ENCODE measurements at places on chromosomes 7 and 10.

- no peak for DNase-seq
These were observed 24.3 kb downstream of the TES start for GRCh38 chr7:116234517-116235200.

DNA sequence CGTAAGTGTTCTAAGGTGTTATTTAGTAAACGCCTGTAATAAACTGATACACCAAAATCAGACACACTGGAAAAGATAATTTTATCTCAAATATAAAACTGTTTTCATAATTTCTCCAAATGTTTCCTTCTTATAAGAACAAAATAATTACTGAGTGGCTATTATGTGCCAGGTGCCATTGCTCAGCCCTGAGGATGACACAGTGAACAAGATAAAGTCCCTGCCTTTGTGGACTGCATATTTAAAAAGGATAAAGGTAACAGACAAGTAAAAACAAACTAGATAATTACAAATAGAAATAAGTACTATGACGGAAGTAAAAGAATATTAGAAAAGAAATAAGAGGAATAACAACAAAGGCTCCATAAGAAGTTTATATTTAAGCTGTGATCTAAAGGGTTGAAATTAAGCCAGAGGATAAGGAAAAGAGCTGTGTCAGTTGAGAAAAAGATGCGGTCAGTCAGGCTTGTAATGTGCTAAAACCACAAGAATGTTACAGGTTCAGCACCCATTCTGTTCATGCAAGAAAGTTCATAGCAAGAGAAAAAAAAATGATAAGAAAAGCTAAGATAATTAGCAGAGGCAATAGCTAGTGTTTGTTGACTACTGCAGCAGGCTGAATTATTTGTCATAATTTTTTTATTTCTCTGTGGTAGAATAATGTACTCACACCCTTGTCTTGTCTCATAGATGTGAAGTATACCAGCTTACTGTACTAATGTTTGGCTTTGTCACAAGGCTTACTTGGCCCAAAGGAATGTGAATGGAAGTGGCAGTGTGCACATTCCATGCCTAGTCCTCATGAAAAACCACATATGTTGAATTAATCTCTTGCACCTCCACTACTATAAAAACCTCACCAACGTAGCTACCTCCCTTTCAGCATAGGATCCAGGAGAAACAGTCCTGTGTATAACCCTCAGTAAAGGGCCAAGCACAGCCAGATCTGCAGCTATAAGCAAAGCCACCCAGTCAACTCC is 75.1 kb downstream of the CRPPA start:
- DNase-seq, result no peak

DNA sequence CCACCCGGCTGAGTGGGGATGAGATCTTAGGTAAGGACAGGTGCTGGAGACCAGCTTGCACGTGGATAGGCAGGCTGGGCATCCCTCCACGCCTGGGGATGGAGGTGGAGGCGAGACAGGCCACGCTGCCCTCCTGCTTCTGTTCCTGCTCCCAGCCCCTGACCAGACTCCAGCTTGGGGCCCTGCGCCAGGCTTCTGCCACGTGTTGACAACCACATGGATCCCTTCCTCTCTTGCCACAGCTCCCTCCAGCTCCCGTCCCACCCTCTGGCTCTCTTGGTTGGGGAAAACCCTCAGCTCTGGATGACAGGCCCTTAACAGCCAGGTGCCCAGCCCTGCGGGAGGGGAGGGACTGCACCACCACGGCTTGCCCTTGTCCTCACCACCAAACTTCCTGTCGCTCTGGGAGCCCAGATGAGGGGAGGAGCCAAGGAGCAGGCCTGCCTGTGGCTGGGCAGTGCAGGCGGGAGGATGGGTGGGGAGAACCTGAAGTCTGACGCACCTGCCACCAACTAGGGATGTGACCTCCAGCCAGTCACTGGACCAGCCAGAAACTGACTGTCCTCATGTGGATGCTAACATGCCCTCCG is 36.0 kb downstream of the KCNH2 start:
- peak; percentile 14 for DNase-seq

DNA sequence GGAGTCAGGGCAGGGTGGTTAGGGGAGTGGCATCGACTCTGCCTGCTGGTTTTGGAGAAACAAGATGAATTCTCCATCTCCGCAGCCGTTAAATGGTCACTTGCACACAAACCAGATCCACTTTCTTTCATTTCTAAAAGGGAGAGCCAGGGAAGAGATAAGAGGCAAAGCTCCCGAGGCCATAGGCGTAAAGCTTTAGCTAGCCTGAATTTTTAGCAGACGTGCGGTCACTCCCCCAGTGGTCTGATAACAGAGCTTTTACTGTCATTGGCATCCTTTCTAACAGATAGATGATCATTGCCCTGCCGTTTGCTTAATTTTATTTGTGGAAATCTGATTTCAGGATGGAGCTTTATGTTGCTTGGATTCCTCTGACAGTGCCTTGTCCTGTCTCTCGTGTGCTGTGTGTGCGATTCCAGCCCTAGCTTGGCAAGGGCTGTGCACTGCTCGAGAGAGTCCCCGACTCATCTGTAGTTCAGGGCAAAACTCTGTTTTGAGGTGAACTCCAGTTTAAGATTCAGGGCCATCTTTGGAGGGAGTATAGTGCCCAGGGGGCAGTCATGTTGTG is 62.5 kb downstream of the GATA3 start:
- no peak for DNase-seq

- DNase-seq, result no peak
These were observed 6.9 kb downstream of the KLF6 start for GRCh38 chr10:3777981-3778691.

GRCh38 chr7:89312551-89312950 is 517.0 kb upstream of the TEX47 start:
- no peak for DNase-seq

- no peak for DNase-seq
These were observed 11.7 kb downstream of the STAM start for GRCh38 chr10:17655567-17656146.

DNA sequence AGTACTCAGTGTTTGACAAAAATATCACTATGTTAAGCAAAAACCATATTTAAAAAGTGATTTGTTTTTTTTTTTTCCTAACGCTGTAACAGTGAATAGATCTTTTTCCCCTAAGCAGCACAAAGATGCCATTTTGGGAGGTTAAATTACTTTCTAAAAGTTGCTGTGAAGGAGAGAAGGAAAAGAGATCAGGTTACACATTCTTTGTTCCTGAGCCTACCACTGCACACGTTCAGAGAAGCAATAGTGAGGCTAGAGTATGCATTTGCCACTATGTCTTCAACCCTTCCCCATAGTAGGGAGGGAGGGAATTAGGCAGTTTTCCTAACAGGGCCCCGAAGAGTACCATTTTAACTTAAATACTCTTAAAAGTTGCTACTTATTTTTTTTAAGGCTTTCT is 38.9 kb downstream of the BMPR1A start:
- no peak for DNase-seq

- no peak for DNase-seq
These were observed 33.8 kb downstream of the HGF start for GRCh38 chr7:81736091-81736490.

DNA sequence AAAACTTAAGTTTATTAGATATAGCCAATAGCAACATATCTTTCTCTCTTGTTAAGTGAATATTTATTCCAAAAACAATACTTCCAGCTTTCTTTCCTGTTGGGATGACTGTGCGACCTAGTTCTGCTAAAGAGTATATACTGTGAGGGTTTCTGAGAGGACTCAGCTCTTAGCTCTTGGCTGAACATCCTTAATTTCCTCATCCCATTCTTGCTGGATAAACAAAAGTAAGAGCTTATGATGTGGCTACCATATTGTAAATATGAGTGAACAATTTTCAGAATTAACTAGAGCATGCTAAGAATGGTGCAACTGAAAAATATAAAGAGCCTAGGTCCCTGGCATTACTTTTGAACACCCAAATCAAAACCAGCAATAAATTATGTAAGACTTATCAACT is 279.5 kb upstream of the GNAI1 start:
- DNase-seq, result no peak

DNA sequence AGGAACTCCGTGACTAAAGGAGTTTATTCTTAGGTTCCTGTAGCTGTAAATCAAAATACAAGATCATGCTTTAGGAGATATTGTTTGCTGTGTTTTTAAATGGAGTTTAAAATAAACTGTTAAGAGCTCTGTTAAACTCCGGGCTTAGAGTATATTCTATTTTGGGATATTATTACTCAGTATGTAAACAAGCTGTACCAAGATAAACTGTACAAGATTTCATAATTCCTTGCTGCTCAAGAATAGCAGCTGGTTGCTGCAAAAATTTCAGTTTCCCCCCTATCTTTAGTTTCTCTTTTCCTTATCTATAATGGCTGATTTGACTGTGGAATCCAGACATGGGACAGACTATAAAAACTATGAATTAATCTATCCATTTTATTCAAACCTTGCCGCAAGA is 215.7 kb downstream of the HTR7 start:
- DNase-seq, result no peak

DNA sequence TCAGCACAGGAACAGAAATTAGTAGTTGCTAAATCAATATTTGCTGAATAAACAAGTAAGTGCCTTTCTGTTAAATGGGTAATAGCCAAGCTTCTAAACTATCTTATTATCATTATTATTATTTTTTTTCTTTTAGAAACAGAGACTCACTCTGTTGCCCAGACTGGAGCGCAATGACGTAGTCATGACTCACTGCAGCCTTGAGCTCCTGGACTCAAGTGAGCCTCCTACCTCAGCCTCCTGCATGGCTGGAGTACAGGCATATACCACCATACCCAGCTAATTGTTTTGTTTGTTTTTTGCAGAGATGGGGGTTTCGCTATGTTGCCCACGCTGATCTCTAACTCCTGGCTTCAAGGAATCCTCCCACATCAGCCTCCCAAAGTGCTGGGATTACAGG is 12.3 kb upstream of the ELN start:
- DNase-seq, result no peak

DNA sequence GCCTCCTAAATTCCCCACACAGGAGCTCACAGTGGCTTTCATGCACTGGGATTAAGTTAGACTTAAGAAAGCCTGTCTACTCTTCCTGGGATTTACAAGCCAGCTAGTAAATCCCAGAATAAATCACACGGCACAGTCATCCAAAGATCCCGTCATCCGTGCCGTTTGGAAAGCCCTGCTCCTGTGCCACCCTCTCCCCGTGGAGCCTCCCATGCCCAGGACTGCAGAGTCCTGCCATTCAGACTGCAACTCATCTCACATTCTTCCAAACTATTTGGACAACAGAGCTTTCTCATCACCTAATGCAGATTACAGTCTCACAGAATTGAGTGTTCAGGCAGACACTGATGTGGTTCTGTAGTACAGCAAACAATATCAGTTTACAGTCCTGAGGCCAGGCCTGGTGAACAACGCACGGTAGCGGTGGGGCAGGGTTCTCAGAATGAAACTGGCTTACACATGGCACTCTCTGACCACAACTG is 166.5 kb downstream of the EGFR start:
- DNase-seq, result no peak

GRCh38 chr7:48452218-48452617 is 281.0 kb downstream of the ABCA13 start:
- DNase-seq, result no peak

GRCh38 chr7:148726385-148726784 is 27.7 kb downstream of the CUL1 start:
- no peak for DNase-seq

GRCh38 chr7:45064047-45064725 is 24.6 kb downstream of the NACAD start:
- no peak for DNase-seq

GRCh38 chr10:110216942-110217661 is 9.7 kb downstream of the MXI1 start:
- no peak for DNase-seq

GRCh38 chr10:123109466-123109865 is 26.3 kb upstream of the HMX3 start:
- no peak for DNase-seq

DNA sequence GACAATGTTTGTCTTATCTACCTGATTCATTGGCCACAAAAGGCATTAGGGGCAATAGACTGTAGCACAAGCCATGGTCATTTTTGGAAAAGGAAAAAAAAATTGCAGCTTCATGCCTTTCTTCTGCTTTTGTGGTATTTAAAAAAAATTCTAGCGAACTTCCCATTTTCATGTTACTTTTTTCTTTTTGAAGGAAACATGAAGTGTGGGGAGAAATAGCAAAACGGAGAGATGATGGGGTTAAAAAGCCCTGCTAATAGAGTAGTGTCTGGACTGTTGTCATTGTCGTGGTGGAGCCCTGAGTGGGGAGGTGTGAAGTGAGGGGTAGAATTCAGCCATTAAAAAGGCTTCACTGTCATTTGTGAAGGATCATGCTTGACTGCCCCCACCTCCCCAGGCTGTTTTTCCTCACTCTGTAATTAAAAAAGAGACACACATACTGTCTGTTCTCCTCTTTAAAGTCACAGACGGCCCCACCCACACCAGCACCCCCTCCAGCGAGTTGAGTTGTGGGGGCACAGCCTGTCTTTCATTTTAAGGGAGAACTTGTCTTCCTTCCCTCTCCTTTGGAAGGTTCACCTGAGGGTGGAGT is 272.4 kb downstream of the CREB5 start:
- DNase-seq, result no peak

GRCh38 chr7:75842836-75843446 is 29.3 kb upstream of the CCL24 start:
- no peak for DNase-seq

Measured in stimulated activated CD4-positive, alpha-beta T cell treated with anti-CD3 and anti-CD28 coated beads, Interleukin-15, amount 100 ng/mL, for 1 hour (primary cell).